CD8-positive, alpha-beta memory T cell (primary cell): ENCODE measurements at places on chromosomes 4 and X. TPM values are rescaled to one million over a fixed set of nuclear protein-coding genes. Genes with fewer than 3 reads are reported as not detected.
A peak's percentile ranks its signal among the peaks of the same experiment; 100 is the strongest.

Gene ODAPH
- total RNA-seq: not detected

Gene ADAM29
- total RNA-seq: not detected

- DNase-seq: no peak
Measured at GRCh38 chrX:144716187-144716586, 531.1 kb upstream of the SPANXN1 start.

GRCh38 chr4:152779513-152780266, at the start of the genes ARFIP1 and TIGD4:
TSS of gene ARFIP1 (plus strand) at chr4:152779954. CDS start at chr4:152829634, 49,680 bp downstream.
TSS of gene TIGD4 (minus strand) at chr4:152779730. CDS start at chr4:152771004, 8,726 bp downstream.
- peak; percentile 93 for DNase-seq

- DNase-seq: peak; percentile 90
Measured at GRCh38 chr4:15756361-15756861, 21.7 kb upstream of the CD38 start.

GRCh38 chrX:13495232-13495631, 74.2 kb upstream of the EGFL6 start:
- DNase-seq: no peak

- no peak for DNase-seq
Measured at GRCh38 chr4:43047058-43047457, 154.5 kb downstream of the GRXCR1 start.

DNA sequence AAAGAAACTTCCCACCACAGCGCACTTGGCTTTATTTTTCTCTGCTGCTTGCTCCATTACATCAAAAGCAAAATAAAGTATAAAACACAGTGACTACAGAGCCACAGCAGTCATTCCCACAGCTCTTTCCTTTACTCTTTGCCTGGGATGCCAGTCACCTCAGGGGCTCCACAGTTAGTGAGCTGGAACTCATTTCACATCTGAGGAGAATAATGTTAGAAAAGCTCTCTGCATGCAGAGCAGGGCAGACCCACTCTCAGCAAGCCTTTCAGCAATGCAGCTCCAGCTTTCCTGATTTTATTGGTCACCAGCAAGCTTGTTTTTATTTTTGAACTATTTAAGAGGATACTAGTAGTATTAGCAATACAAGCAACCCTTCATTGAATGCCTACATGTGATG, 13.8 kb downstream of the GRXCR1 start:
- no peak for DNase-seq

DNA sequence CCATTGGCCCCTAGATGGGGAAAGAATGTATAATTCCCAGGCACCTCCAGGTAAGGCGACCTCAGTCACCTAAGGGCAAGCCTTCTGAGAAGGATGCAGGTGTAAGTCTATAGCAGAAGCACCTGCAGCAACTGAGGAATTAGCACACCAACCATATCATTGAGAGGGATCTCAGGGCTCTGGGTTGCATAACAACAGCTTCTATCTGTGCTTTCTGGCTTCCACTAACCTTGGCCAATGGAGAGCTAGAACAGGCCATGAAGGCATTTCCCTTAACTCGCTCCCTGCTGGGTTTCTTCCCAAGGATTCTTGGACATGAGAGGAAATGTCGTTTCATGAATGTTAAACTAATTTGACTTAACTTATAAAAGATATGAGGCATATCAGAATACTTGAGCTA, 177.8 kb upstream of the GK2 start:
- no peak for DNase-seq

DNA sequence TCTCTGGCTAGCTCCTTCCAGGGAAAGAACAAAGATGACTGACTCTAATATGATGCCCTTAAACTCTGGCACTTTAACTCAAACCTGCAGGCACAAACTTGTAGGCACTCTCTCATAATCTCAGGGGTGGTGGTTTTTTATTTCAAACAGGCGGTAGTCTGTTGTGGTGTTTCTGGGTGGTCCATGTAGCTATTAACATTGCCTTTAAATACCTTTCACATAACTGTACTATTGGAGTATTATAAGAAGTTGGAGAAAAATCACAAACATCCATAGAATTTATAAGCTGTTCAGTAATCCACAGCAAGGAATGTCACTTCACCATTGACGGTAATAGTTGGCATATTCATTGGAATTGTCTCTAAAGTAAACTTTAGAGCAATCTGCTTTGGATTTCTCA, 204.2 kb upstream of the PDE5A start:
- no peak for DNase-seq

- no peak for DNase-seq
Measured at GRCh38 chrX:46865281-46865680, 28.4 kb downstream of the RP2 start.

GRCh38 chr4:72809208-72809607, 240.2 kb upstream of the ADAMTS3 start:
- DNase-seq: no peak

DNA sequence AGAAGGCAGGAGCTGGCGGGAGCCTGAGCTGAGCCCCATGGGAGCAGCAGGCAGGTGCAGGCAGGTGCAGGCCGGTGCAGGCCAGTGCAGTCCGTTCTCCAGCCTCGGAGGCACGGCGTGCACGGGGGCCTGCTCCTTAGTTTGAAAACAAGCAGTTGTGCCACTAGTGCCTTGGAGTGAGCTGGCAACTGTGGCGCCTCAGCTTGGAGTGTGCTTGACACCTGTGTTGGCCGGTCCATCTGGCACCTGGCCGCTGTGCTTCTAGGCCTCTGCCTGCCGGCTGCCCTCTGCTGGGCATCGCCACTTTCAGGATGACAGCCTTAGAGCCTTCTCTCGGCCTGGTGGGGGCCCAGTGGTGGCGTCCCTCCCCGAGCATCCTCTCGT, 47.9 kb downstream of the RGS12 start:
- DNase-seq: no peak

DNA sequence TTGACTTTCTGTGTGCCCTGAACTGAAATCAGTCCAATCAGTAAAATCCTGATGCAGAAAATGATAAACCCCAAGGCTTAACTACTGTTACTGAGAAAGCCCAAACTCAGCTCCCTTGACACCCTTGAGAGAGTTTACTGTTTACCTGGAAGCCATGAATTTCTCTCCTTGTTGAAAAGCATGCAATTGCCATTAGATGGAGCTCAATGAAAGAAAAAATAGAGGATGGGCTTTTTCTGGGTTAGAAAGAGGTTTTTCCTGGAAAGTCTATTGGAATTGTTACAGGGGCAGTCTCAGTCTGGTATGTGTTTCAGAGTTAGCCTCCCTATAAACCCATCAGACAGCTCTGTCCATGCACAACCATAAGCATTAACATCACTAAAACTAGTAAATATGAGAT, 66.4 kb upstream of the C4orf54 start:
- DNase-seq: no peak

GRCh38 chrX:79107891-79108718, 36.4 kb upstream of the GPR174 start:
- DNase-seq: no peak

DNA sequence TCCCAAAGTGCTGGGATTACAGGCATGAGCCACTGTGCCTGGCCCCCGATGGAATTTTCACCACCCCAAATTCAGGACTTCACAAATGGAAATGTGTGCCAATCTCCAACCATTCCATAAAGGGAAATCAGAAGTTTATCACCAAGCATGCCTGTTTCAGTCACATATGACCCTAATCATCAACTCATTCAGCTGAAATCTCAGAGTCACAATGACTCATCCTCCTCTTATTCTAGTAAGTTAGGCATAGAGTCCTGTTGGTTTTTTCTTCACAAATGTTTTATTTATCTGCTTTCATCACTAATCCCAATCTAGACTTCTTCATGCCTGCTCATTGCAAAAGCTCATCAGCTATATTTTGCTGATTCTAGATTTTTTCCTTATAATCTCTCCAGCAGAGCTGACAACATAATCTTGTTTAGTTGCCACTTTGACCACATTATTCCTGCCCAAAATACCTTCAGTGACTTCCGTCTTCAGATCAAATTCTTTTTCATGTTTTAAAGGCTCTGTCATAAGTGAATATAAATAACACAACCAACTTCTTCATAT, 83.3 kb downstream of the SLC7A11 start:
- no peak for DNase-seq

- DNase-seq: no peak
Measured at GRCh38 chr4:142523111-142523510, 323.0 kb downstream of the INPP4B start.

GRCh38 chr4:58502839-58503238, 1392.7 kb upstream of the IGFBP7 start:
- no peak for DNase-seq

DNA sequence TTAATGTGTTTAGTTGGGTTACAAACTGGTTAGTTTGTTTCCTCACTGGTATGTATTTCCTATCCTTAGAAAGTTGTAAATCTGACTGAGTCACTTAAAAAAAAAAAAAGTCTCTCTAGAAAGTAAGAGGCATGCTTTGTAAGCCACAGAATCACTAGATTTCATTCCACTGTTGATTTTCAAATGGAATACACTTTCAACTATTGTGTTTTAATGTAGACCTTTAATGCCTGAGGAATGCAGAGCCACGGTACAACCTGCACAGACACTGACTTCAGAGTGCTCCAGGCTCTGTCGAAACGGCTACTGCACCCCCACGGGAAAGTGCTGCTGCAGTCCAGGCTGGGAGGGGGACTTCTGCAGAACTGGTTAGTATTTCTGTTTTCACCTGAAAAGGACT, 88.6 kb downstream of the HHIP start:
- DNase-seq: no peak
